ENCODE measurements at places on chromosomes 1 and 21.

- DNase-seq, result peak; percentile 69
These were observed 7.2 kb downstream of the TUFT1 start for GRCh38 chr1:151547119-151547899.

DNA sequence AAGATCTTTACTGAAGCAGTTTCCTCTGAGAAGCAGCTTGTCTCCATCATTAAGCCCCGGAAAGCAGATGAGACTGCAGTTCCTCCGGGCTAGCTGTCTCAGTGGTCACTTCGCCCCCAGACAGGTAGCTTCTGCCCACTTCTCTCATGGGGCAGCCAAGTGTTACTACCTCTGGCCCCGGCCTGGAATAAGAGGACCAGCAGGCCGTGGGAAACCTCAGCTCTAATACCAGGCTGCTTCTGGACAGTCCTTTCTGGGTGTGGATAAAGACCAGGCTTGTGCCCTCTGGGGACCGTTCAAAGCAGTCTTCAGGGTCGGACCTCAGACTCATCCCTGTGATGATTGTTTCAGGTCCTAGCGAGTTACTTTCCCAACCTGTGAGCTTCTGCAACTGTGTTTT lies 54.8 kb downstream of the RUNX3 start:
- no peak for DNase-seq

- peak; percentile 83 for DNase-seq
These were observed 19.4 kb downstream of the GADD45A start for GRCh38 chr1:67704351-67704750.

DNA sequence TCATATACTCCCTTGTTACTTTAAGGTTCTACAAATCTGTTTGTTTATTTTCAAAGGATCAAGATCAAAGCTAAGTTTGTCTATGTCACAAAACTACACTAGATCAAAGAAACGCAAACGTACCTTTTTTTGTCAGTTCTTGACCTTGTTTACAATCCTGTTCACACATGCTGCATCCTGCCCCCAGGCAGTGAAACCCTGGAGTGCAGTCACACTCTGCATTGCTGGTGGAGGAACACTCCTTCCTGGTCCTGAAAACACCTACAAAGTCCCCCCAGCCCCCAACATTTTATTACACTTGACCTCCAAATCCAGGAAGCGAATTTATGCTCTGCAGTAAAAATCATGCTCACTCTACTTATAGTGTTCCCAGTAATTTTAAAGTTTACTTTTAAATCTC lies 2.6 kb downstream of the TNFRSF9 start:
- DNase-seq, result no peak

GRCh38 chr21:31447505-31447904 lies 103.4 kb upstream of the TIAM1 start:
- DNase-seq, result no peak

- no peak for DNase-seq
These were observed 541.5 kb downstream of the AMY1C start for GRCh38 chr1:104291156-104291555.

- DNase-seq, result no peak
These were observed 129.5 kb downstream of the TRABD2B start for GRCh38 chr1:47867438-47868347.

- DNase-seq, result no peak
These were observed 481.6 kb downstream of the PLPP3 start for GRCh38 chr1:56097713-56098112.

- no peak for DNase-seq
These were observed 88.7 kb upstream of the IFFO2 start for GRCh38 chr1:19044975-19045831.

- DNase-seq, result no peak
These were observed 105.7 kb downstream of the ZNF281 start for GRCh38 chr1:200304171-200304570.

DNA sequence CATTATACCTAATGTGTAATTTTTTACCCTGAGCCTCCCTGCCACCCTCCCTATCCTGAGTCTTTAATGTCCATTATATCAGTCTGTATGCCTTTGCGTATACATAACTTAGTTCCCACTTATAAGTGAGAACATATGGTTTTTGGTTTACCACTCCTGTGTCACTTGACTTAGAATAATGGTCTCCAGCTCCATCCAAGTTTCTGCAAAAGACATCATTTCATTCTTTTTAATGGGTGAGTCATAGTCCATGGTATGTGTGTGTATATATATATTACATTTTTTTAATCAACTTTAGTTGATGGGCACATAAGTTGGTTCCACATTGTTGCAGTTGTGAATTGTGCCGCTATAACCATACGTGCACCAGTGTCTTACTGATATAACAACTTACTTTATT lies 477.1 kb upstream of the NEGR1 start:
- no peak for DNase-seq

- DNase-seq, result no peak
These were observed 10.8 kb downstream of the KCNN3 start for GRCh38 chr1:154859151-154859785.

- no peak for DNase-seq
These were observed 135.4 kb upstream of the DUSP10 start for GRCh38 chr1:221877311-221877710.

GRCh38 chr21:18460979-18461378 lies 57.4 kb upstream of the TMPRSS15 start:
- DNase-seq, result no peak

GRCh38 chr1:159229260-159229885 lies 24.7 kb downstream of the ACKR1 start:
- DNase-seq, result no peak

- DNase-seq, result no peak
These were observed 18.0 kb downstream of the CELA2B start for GRCh38 chr1:15493869-15494390.

- DNase-seq, result peak; percentile 62
These were observed 103.3 kb downstream of the RABGAP1L start for GRCh38 chr1:174262349-174263241.

GRCh38 chr1:23646091-23646490 lies 45.5 kb upstream of the RPL11 start:
- DNase-seq, result no peak

DNA sequence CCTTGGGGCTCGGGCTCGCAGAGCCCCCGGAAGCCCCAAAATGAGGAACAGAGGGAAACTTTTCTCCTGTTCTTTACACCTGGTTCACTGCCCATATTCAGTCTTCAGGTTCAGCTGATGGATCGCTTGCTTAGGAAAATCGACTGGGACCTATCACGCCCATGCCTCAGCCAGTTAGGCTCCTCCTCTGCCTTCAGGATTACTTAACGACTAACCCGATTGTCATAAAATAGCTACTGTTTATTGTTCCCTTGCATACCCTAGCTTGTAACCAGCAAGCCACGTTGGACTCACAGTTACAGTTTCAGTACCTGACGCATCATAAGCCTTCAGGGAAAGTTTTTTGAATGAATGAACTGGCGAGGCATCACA lies 692 bp downstream of the TARDBP start:
- no peak for DNase-seq

DNA sequence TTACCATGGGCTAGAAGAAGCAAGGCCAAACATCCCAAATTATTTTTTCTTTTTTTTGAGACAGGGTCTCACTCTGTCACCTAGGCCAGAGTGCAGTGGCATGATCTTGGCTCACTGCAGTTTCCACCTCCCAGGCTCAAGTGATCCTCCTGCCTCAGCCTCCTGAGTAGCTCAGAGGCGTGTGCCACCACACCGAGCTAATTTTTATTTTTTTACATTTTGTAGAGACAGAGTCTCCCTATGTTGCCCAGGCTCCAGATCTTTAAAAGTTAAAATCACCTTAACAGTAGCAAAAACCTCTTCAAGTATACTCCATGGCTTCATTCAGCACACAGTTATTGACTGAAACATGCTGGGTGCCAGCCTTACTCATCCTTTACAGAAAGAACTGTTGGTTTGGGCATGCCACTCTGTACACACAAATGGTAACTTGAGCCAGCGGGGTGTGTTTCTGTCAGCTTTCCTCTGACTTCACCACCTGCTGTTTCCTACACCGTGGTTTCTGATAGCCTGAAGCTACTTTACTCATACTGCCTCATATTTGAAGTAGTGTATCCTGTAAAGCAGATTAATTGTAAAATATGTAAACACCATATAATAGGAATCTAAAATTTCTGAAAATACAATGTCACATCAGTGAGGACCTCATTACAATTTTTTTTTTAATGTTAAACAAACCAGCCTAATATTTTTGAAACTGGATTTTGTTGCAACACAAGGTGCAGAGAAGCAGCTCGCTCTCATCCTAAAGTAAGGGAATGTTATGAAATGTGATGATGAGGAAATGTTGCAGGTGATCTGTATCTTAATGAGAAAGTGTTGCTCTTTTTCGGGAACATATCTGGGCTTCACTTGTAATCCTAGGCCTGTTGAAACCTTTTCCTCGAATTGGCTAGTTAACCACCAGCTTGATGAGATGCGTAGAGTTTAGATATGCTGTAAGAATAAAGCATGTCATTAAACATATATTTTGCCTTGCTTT lies 113.9 kb downstream of the ATP5PO start:
- peak; percentile 91 for DNase-seq

- no peak for DNase-seq
These were observed 94.2 kb downstream of the KCNK1 start for GRCh38 chr1:233707880-233708815.

GRCh38 chr1:13828454-13829151 lies 128.6 kb downstream of the PRDM2 start:
- DNase-seq, result peak; percentile 40

DNA sequence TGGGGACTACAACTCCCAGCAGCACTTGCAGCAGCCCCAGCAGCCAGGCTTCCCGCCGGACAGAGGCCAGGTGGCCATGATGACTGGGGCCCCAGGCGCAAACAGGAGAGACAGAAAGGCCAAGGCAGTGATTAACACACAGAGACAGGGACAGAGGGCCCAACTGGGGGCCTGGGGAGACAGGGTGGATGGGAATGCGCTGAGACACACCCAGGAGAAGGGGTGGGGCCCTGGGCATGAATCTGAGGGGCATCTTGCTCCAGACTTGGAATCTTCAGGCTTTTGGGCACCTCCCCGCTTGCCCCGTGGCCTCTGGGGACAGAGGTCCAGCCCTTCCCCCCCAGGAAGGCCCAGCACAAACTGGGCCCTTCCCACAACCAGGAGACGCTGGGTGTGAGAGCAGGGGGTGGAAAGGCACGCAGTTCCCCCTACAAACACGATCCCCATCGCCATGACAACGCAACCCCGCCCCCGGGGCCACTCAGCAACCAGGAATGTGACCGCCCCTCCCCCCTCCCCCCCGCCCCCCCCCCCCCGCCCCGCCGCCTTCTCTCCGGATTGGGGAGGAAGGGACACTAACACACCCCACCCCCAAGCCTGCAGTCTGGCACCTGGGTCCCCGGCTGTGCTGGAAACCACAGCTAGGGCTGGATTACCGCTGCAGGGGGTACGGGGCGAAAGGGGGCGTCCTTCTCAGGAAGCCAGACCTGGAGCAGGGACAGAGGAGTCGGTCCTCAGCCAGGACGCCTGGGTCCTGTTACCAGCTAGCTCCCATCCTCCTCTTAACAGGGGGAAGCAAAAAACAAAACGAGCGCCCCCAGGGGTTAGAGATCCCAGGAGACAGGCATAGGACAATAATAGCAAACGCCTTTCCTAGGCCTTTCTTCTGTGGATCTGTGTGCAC lies 4.5 kb downstream of the HDGF start:
- DNase-seq, result peak; percentile 90

- DNase-seq, result no peak
These were observed 75.1 kb downstream of the ZNF281 start for GRCh38 chr1:200334661-200335256.

GRCh38 chr1:61956016-61956645 lies 213.9 kb downstream of the PATJ start:
- DNase-seq, result no peak

DNA sequence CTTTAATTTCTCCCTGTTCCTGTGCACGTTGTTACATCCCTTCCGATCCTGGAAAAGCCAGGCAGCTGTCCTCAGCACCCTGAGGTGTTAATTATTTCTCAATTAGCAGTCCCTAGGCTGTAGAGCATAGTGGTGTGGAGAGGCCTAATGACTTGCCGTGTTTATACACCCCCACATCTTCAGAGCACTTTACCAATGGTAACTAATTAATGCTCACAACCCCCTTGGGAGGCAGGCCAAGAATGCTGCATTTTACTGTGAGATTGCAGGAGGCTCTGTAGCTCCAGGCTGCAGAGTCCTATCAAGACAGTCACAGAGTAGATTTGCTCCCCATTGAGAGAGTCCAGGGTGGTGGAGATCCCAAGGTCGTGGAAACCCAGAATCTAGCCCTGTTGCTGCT lies 2.4 kb upstream of the PARS2 start:
- DNase-seq, result no peak

DNA sequence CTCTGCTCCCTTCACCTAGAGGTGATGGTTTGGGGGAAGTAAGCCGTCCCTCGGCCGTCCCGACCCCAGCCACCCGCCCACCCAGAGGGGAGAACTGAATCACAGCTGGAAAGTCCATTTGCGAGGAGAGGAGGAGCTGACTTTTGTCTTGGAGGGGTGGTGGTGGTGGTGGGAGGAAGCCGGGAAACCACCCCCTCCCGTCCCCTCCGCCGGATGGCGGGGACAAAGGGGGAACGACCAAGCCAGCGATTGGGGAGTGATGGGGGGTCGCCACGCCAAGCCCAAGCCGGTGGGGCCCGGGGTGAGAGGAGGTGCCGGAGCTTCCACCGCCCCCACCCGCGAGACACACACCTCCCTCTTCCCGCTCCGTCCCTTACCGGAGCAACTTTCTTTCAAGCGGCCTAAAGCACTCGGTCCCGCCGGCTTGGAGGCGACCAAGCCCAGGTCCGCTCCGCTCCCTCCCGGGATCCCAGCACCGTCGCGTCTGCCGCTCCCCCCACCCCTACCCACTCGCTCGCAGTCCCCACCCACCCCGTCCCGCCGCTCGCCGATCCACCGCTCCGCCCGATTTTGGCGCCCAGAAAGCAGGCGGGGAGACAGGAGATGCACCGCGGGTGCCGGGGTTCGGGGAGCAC lies 540 bp downstream of the ARHGEF2 start:
- DNase-seq, result peak; percentile 45

GRCh38 chr1:201221201-201221846 lies 30.7 kb downstream of the IGFN1 start:
- DNase-seq, result no peak
